ENCODE measurements at places on chromosomes 6 and 20.

DNA sequence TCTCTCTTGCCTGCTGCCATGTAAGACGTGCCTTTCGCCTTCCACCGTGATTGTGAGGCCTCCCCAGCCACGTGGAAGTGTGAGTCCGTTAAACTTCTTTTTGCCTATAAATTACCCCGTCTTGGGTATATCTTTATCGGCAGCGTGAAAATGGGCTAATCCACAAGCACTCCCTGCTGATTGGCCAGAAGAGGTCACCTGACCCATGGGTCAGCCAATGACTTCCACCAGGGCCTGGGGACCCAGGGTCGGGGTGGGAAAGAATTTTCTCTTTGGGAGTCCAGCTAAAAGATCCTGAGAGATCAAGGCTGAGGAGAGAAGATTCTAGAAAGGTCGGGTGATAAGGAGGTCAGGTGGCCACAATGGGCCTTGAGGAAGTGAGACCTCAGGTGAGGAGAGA lies 17.1 kb downstream of the ZBP1 start:
- DNase-seq: no peak

DNA sequence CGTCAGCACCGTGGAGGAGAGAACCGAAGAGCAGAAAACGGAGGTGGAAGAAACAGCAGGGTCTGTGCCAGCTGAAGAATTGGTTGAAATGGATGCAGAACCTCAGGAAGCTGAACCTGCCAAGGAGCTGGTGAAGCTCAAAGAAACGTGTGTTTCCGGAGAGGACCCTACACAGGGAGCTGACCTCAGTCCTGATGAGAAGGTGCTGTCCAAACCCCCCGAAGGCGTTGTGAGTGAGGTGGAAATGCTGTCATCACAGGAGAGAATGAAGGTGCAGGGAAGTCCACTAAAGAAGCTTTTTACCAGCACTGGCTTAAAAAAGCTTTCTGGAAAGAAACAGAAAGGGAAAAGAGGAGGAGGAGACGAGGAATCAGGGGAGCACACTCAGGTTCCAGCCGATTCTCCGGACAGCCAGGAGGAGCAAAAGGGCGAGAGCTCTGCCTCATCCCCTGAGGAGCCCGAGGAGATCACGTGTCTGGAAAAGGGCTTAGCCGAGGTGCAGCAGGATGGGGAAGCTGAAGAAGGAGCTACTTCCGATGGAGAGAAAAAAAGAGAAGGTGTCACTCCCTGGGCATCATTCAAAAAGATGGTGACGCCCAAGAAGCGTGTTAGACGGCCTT lies 41.6 kb downstream of the ZBTB2 start:
- no peak for DNase-seq

DNA sequence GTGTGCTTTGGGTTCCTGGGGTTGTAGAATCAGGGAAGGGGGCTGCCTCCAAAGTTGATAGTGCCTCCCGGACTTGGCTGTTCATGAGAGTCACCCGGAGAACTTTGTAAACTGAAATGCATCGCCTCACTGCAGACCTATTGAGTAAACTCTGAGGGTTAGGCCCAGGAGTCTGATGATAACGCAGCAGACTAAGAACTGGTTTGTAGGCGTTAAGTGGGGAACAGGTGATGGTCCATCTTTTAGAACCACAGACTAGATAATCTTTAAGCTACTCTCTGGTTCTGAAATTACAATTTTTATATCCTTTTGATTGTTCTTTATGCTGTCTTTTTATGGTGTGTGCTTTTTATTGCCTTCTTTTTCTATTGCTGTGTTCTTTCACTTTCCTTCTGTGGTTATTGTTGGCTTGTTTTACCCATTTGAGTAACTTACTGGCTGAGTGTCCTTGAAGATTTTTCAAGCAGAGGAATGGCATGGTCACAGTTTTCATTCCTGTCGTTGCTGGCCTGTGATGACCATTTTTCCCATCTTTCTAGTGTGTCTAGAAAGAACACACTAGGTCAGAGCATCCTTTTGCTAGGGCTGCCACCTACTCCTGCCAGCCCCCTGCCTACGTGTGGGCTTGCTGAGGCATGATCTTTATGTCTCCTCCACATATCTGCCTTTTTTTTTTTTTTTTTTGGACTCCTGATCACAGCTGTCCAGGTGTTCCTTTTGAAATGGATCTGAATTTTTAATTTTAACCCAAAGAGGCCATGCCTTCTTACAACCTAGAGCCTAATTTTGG lies 30.9 kb downstream of the LRRC1 start:
- DNase-seq: no peak

GRCh38 chr6:706146-706545 lies 13.2 kb upstream of the EXOC2 start:
- DNase-seq: no peak

DNA sequence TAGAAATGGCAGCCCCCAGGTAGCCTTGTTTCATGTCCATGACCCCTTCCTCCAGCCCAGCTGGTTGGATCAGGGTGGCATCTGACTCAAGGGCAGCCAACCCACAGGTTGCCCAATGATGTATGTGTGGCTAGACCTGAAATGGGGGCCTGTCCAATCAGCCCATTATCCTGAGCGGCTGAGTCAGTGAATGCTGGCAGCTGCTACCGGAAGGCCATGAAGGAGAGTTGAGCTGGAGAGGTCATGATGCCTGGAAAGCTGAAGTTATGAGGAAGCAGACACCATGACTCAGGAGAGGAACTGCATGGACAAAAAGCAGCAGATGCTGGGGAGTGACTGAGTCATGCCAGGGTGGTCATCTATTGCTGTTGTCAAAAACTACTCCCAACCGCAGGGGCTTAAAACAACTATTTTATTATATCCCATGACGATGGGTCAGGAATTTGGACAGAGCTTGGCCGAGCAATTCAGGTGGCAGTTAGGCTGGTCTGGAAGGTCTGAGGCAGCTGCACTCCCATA lies 67.3 kb downstream of the MDGA1 start:
- DNase-seq: no peak

DNA sequence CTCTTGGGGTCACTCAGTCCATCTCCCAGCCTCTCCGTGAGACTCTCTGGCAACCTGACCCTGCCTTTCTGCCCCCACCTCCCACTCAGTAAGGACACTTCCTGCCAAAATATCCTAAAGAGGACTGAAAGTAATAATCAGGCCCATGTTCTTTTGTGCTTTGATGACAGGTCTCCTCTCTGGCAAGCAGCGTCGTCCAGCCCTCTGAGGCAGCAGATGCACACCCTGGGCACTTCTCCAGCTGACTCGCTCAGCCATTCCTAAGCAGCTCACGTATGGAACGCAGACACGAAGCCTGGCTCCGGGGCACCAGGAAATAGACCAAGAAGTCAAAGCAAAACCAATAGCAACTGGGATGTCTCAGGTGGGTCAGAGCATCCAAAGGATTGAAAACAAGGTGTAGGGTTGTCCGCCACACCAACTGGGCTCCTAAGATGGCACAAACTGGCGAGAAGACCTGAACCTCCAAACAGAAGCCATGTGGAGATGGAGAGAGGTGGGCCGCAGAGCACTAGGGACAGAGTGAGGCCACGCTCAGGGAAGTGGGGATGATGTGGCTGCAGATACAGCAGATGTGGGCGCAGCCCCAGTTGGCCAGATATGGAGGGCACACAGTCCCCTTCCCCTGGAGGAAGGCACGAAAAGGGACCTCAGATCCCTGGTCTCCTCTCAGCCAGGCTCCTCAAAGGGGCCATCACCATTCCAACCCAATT lies 99.3 kb downstream of the PRND start:
- no peak for DNase-seq

- DNase-seq: peak; percentile 36
These were observed 53.6 kb downstream of the EZR start for GRCh38 chr6:158765499-158766068.
